HFFc6 (cell line): ENCODE measurements at places on chromosomes 13 and 19. TPM values are rescaled to one million over a fixed set of nuclear protein-coding genes. Genes with fewer than 3 reads are reported as not detected.

DNA sequence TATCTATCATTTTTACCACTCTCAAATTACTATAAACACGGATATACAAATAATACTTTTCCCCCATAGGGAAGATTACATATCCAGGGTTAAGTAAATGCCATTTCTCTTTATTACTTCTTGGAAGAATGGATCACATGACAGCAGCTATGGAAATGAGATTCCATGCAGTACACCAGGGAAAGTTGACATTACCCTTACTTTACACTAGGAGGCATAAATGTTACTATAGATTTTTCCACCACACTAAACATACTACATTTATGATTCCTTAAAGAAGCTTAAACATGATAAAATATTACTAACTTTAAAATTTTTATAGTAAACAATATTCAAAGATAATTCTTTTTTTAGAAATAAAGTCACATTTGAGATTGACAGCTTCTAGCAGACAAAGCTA, 611.4 kb downstream of the PCDH9 start:
- DNase-seq = peak; percentile 51

Gene C5AR2
- 0.06 TPM in 1 of 2 replicates, not detected in the other for total RNA-seq

DNA sequence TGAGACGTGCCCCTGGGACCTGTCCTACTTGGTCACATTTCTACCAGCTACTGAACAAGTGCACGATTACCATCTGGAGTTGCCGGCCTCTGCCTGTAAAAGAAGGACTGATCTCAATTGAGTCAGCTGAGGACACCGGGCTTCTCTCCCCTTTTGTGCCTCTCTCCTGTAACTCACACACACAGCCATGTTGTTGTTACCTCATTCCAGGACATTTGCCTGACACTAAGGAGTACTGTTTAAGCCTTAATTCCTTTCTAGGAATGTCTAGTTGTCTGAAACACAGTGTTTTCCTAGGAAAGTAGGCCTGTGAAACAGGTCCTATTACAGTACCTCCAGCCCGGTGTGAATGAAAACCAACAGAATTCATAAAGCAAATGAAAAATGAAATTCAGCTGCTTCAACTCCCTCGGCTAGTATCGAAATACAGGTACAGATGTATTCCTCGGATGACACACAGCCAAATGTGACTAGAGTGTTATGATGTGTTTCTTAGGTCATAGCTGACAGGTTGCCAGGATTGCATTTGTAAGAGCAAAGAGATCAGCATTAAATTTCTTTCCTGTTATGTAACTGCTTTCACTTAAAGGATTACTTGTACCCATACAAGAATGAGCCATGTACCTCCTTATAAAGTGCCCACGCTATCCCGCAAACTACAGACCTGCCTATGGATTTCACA, 152.0 kb upstream of the IRS2 start:
- peak; percentile 63 for DNase-seq

GRCh38 chr19:1514986-1515721, 2.3 kb upstream of the ADAMTSL5 start:
- DNase-seq = no peak

DNA sequence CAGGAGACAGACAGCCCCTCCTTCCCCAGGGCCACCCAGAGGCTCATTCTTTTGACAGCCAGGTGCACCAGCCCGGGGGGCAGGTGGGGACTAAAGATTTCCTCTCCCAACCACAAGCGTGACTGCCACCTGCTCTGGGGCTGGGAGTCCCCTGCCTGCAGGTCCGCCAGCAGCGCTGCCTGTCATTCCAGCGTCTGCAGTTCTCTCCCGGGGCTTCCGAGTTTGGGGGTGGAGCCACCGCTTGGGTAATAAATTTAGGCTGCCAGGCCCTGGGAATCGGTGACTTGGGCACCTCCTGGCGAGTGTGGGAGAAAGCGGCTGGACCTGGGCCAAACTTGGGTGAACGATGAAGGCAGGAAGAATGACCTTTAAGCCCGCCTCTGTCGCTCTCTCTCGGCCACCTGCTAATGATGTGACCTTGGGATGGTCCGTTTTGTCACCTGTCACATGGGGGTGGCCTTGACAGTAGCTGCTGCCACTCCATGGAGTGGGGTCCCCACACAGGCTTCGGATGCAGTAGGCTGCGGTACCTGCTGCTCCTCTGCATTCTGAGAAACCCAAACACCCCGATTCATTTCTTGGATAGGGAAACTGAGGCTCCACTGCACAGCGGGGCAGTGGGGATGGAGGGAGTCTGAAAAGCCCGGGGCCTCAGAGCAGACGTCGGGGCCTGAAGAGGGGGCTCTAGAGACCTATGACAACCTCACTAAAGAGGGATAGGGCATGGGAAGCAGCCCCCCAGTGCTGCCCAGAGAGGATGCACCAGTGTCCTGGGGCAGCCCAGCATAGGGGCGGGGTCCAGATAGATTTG, 12.8 kb downstream of the FUT6 start:
- no peak for DNase-seq

Gene BST2
- total RNA-seq = not detected in 3 replicates

DNA sequence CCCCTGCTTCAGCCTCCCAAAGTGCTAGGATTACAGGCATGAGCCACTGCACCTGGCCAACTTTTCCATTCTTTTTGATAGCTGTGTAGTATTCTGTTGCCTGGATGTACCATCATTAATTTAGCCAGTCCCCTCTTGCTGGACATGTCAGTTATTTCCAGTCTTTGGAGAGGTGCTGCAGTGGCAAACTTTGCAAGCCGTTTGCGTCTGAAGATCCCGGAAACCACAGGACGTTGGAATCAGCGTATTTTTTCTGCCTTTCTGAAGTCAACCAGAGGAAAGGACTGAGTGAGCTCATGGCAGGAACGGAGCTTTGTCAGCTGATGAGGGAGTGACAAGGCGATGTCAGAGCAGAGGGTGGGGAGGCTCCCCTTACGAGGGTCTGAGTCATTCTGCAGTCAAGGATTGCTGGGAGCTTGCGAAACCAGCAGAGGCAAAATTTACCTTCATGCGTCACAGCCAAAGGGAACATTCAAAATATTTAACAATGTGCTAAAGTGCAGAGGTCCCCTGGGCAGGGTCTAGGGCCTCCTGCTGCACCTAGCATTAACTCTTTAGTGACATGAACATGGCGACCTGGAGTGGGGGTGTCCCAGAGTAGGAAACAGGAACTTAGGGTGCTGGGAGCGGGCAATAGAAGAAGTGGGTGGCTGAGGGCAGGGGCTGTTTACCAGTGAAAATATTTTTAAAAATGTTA, 5.6 kb downstream of the C5AR1 start:
- DNase-seq = peak; percentile 85

DNA sequence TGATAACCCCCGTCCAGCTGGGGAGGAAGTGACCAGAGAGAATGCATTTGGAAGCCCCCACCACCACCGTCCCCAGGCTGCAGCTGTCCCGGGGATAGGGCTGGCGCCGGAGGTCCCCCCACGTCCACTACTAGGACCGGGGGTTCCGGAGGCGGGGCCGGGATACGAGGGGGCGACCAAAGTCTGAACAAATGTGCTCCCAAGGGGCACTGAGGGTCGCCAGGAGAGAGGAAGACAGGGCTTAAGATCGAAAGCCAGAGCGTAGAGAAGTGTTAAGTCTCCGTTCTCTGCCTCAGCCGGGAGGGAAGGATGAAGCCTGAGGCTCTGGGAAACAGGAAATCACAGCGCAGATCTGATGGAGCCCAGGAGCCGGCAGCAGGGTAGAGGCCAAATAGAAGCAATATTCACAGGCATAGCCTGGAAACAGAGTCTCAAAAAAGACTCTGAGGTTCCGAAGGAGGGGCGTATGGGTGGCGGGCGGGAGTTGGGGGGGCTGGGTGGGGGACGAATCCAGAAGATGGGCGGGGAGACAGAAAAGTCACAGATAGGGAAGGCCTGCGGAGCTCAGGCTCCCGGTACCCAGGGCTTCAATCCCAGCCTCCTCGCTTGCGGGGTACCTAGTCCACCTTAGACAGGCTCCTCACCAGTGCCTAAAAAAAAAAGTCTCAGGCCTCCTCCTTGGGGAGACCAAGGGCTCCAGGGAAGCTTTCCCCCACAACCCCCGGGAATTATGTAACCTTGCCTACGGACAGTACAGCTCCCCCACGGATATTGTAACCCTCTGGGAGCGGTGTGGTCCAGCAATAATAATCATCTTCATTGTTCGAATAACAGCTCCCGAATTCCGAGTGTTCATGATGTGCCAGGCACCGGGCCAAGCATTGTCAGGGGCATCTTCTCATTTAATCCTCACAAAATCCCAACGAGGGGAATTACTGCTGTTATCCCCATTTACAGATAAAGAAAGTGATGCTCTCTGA, 1.1 kb upstream of the ERF start:
- no peak for DNase-seq

Gene CEACAM20
- total RNA-seq = not detected in 3 replicates

Gene MYBPC2
- total RNA-seq = not detected in 3 replicates

Gene ZNF829
- 2.2 to 3.0 TPM (median 2.8 TPM) in 3 replicates for total RNA-seq

Gene CPB2
- total RNA-seq = not detected in 3 replicates

DNA sequence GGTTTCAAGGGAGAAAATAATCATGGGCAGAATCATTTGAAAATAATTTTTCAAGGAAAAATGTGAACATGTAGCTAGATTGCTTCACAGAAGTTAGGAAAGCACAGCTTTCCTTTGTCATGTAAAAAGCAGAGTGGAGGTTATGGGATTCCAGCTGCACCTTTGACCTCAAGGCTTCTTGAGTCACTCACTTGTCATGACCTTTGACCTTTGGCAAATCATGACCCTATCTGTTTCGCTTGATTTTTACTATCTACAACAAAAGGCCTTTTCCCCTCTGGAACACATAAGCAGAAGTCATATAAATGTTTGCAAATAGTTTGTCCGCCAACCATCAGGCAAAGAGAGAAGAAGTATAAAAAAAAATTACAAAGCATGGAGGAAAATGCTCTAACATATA, 210.7 kb upstream of the MIR17HG start:
- no peak for DNase-seq

Gene RELB
- total RNA-seq = 5.2 to 10.2 TPM (median 5.7 TPM) in 3 replicates

GRCh38 chr13:36531746-36532486, 99.6 kb downstream of the CCNA1 start:
- no peak for DNase-seq

Gene FUT2
- total RNA-seq = not detected in 3 replicates

DNA sequence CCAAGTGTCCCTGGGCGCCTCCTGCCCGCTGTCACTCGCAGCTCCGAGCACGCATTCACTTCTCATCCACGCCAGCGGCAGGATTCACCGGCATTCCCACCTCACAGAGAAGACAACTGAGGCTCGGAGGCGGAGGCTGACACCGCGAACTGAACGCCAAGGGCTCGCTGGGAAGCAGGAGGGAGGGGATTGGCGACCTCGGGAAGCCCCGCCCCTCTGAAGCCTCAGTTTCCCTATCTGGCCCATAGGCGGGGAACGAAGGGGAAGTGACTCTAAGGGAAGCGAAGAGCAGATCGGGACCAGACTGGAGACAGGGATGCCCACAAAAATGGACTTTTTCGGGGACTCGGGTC, 256 bp downstream of the MICOS13 start:
- no peak for DNase-seq

GRCh38 chr13:25406377-25406776, 34.6 kb downstream of the ATP8A2 start:
- DNase-seq = no peak

DNA sequence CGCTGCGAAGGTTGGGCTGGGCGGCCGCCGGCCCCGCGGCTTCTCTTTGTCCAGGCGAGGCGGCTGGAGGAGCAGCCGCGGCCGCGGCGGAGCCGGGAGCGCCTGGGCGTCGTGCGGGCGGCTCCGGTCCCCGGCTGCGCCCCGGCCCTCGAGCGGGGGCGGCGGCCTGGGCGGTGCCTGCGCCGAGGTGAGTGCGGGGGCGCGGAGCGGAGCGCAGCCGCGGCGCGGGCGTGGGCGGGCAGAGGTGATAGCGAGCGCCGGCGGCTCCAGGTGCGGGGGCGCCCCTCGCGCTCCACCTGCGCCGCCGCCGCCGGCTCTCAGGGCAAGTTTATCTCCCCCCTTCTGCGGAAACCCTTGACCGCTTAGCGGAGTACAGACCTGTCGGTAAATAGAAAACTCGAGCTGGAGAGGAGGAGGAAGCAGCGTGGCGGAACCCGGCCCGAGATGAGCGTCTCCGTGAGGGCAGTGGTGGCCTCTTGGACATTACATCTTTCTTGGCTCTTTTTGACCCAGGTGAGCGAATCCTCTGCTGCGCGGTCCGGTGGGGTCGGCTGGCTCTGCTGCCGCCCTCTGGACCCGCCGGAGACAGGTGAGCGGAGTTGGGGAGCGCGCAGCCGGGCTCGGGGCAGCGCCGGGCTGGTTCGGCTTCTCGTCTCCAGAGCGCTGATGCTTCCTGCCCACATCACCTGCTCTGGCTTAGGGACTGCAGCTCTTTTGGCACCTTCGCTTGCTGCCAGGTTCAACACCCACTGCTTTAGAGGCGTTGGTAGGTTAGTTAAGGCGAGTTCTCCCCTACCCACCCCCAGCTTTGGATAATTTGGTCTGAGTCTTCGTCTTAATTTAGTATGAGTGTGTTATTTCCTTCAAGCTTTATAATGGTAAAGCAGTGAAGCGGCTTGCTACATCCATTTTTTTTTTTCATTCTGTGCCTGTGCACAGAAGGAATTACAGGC, at the start of gene MTUS2:
Gene MTUS2, plus strand, starts transcription at position 241 of the 953 bp plus-strand sequence.
- no peak for DNase-seq

DNA sequence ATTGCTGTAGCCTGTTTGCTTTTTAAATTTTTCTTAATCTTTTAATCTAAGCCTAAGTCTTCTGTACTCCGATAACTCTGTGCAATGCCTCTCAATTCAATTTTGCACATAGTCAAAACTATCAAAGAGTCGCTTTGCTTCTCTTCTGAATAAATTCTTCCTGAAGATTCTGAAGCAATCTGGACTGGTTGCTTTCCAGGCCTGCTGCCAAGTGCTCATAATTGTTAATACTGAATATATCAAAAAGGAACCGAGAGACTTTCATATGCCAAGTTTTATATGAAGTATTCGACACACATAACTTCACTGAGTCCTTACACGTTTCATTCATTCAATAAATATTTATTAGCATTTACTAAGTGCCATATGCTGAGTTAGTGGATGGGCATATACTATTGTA, 91.3 kb downstream of the EDNRB start:
- DNase-seq = no peak

- no peak for DNase-seq
These were observed 207.5 kb downstream of the SLITRK5 start for GRCh38 chr13:87878706-87879105.

Gene DACT3
- total RNA-seq = 12.6 to 15.2 TPM (median 14.7 TPM) in 3 replicates

DNA sequence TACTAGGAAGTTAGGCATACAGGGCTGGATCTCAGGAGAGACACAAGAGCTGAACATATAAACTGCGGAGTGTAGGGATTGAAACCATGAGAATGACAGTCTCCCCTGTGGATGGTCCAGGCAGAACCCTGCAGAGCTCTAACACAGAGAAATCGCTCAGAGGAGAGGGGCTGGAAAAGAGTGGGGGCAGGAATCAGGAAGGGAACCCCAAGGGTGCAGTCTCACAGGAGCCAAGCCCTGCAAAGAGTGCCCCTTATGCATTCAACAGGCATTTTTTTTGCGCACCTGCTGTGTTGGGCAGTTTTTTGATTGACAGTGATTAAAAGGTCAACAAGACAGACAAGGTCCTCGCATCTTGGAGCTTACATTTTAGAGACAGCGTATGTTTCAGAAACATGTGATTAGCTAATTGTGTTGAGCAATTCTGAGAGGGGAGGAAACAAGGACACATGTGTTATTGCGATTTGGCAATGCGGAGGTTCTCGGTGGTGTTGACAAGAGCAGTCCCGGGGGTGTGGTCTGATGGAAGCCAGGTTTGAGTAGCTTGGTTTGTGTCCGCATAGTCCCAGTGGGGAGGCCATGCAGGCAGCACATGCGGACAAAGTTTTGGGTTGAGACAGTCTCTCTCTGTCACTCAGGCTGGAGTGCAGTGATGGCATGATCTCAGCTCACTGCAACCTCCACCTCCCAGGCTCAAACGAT, 182.6 kb upstream of the IRS2 start:
- DNase-seq = no peak

Gene ERICH4
- total RNA-seq = not detected in 3 replicates
